ENCODE measurements at places on chromosomes 13 and 19.

GRCh38 chr13:72431981-72432682 lies 295.3 kb downstream of the MZT1 start:
- DNase-seq, result no peak

DNA sequence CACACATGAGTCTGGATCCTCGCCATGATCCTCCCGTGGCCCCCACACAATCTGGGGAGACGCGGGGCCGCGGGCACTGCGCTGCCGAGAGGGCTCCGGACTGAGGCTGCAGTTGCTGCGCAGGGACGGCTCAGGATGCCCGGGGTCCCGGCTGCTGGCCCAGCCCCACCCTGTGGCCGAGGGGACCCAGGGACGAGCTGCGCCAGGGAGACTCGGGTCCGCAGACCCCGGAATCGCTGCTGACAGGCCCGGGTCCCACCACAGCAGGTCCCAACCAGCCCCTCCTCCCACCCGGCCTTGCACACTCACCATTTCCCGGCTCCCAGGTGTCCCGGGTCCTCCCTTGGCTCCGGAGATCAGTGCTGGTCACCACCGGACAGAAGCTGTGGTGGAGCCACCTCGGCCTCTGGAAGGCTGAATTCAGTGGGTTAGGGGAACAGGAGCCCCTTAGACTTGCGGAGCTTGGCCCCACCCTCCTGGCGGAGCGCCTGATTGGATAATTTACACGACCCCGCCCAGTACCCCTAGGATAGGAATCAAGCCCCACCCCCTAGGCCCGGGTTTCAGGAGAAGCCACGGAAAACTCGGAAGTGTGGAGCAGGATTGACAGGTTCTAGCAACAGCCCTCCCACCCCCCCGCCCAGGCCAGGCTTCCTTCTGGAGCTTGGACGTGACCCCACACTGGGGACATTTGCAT lies 57.4 kb downstream of the ZNF44 start:
- DNase-seq, result no peak

GRCh38 chr13:33800646-33801186 lies 17.2 kb upstream of the RFC3 start:
- no peak for DNase-seq

- DNase-seq, result no peak
Observed at GRCh38 chr19:31112158-31112557, 237.1 kb downstream of the TSHZ3 start.

DNA sequence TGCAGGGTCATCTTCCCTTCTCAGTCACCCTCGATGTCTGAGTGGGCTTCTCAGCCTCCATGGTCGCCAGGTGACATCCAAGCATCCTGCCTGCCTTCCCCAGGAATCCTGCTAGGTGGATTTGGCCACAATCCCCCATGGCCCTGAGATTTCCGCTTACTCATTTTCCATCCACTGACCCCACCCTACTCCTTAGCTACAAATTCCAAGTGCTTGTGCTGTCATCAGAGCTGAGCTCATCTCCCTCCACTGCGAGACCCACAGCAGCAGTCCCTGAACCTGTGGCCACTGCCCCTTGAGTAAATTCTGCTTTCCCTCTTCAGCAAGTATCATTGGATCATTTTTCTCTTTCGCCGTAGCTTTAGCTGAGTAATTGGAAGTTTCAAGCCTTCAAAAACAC lies 90.5 kb upstream of the ANKRD10 start:
- no peak for DNase-seq

DNA sequence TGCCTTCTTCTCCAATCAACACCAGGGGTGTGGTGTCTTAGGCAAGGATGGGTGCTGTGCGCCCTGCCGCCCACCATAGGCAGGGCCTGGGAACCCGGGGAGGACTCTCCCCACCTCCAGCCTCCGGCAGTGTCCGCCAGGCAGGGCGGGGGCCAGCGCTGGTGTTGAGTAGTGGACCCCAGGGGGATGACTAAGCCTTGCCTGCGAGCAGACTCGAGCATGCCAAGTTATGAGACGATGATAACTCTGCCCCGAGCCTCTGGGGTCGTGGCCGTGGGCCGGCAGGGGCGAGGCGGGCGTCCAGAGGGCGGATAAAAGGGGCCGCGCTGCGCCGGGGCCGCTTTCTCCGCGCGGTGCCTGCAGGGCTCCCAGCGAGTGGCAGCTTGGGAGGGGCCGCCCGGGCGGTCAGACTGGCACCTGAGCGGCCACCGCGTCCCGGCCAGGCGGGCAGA lies at the start of gene MEDAG:
MEDAG (plus strand) TSS at position 340 of the 452 bp plus-strand sequence. CDS start 245 bp downstream, outside the sequence.
- DNase-seq, result no peak

DNA sequence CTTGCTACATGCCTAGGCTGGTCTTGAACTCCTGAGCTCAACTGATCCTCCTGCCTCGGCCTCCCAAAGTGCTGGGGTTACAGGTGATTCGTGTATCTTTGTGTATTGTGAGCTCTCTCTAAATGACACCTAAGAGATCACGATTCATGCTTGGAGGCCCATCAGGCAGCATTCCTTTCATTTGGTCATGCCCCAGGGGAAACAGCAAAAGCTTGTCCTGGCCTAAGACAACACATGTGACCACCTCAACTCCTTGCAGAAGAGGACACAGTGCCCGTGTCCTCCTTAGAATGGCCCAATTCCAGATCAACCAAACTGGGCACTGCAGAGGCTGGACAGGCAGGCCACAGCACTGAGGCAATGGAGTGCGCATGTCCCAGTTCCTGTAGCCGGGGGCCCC lies 32.5 kb downstream of the ZC3H4 start:
- no peak for DNase-seq

DNA sequence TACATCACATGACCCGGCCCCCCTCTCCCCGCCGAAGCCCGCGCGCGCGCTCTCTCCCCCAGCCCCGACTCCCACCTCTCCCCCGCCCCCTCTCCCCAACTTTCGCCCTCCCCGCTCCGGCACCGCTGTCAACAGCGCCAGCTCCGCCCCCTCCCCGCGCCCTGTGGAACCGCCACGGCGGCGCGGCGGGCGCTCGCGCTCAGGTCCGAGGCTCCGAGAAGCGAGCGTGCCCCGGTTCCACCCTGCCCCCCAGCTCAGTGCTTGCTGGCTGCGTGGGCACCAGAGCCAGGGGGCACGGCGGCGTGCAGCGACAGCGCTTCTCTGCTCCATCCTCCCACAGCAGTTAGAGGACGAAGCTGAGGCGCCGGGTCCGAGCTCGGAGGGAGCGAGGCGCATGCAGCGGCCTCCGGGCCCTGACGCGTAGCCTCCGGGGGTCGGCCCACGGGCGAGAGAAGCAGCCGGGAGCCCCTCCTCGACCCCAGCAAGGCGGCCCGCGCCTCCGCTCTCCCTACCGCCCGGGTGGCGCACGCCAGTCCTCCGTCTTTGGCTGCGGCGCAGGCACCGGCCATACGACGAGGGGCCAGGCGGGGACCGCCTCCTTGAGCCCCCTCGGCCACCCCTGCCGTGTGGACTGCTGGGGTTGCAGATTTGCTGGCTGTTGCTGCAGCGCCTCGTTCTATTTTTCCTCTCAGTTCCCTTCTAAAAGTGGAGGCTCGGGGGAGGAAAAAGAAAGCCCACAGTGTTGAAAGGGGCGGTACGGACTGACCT lies 109.5 kb downstream of the KCNRG start:
- peak; percentile 90 for DNase-seq

DNA sequence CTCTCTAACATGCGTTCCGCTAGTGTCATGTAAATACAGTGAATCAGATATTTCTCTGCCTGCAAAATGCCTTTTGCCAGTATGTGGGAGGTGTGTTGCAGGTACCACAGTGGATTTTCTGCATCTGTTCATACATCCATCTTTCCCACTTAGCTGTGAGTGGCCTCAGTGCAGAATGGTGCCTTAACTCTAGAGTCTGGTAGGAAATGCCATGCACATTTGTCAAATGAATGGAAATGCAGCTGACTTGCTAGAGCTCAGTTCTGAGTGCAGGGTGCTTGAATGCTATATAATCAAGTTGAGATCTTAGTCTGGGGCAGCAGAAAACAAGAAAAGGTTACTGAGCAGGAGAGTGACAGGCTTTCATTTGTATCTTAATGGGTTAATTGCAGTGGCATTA lies 68.2 kb downstream of the LRCH1 start:
- DNase-seq, result no peak

- peak; percentile 31 for DNase-seq
Observed at GRCh38 chr19:5340637-5341447, at the start of gene PTPRS. Gene PTPRS (minus strand): TSS chr19:5340812. CDS start chr19:5286140, 54,672 bp downstream.

- DNase-seq, result no peak
Observed at GRCh38 chr19:11261971-11262839, at the start of gene DOCK6. Gene DOCK6 (minus strand): TSS chr19:11262524. CDS start chr19:11262440, 84 bp downstream.

GRCh38 chr19:38402967-38403674 lies at the start of gene FAM98C:
Gene FAM98C (plus strand): TSS chr19:38403093. CDS start chr19:38403154, 61 bp downstream.
- peak; percentile 97 for DNase-seq

- no peak for DNase-seq
Observed at GRCh38 chr13:41994696-41995095, 33.8 kb upstream of the VWA8 start.

- no peak for DNase-seq
Observed at GRCh38 chr13:94249512-94249911, 230.0 kb downstream of the DCT start.

GRCh38 chr19:18865973-18866799 lies 29.8 kb downstream of the CERS1 start:
- peak; percentile 59 for DNase-seq

DNA sequence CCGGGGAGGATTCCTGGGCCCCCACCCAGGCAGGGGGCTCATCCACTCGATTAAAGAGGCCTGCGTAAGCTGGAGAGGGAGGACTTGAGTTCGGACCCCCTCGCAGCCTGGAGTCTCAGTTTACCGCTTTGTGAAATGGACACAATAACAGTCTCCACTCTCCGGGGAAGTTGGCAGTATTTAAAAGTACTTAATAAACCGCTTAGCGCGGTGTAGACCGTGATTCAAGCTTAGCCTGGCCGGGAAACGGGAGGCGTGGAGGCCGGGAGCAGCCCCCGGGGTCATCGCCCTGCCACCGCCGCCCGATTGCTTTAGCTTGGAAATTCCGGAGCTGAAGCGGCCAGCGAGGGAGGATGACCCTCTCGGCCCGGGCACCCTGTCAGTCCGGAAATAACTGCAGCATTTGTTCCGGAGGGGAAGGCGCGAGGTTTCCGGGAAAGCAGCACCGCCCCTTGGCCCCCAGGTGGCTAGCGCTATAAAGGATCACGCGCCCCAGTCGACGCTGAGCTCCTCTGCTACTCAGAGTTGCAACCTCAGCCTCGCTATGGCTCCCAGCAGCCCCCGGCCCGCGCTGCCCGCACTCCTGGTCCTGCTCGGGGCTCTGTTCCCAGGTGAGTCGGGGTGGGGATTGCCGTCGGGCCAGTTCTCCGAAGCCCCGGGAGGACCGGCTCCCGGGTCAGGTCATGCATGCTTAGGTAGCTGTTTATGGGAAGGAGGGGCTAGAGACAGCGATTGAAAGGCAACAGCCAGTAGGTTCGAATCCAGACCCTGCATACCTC lies at the start of gene ICAM1:
ICAM1 (plus strand) TSS at position 505 of the 779 bp plus-strand sequence; CDS start at position 545, 40 bp downstream.
- peak; percentile 66 for DNase-seq

GRCh38 chr13:71055644-71056043 lies 811.4 kb downstream of the DACH1 start:
- DNase-seq, result no peak

GRCh38 chr19:14090509-14091080 lies at the start of gene SAMD1:
Gene SAMD1 (minus strand): TSS chr19:14090751.
- DNase-seq, result peak; percentile 78

- no peak for DNase-seq
Observed at GRCh38 chr13:41995946-41996345, 35.0 kb upstream of the VWA8 start.

DNA sequence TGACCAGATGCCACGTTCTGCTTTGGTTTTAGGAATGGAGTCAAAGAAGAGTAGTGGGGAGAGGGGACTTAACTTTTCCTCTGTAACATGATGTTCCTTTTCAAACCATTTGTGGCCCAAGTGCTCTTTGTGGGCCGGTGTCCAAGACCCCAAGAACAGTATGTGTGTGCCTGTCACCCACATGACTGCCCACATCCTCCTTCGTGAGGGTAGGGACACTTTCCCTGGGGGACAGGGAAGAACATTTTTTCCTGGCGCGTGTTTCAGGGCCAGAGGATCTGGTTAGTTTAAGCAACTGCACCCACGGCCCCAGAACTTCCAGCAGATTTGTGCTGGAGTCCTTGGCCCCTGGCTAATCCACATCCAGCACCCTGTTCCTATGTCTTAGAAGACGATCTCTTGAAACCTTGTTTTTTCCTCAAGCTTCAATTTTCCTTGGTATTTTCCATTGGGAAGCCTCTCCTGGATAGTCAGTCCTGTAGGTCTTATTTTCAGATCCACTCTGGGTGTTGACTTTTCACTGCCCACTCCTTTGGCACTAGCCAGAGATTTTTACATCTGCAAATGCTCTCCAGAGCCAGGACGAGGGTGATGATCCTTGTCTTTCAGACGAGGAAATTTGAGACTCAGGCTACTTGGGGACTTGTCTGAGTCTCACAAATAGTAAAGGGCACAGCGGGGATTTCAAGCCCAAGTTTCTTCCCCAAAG lies 10.8 kb upstream of the CCDC97 start:
- DNase-seq, result no peak

- DNase-seq, result no peak
Observed at GRCh38 chr13:27147530-27148170, 24.0 kb downstream of the USP12 start.

- DNase-seq, result no peak
Observed at GRCh38 chr19:5129691-5130090, 160.8 kb downstream of the KDM4B start.

DNA sequence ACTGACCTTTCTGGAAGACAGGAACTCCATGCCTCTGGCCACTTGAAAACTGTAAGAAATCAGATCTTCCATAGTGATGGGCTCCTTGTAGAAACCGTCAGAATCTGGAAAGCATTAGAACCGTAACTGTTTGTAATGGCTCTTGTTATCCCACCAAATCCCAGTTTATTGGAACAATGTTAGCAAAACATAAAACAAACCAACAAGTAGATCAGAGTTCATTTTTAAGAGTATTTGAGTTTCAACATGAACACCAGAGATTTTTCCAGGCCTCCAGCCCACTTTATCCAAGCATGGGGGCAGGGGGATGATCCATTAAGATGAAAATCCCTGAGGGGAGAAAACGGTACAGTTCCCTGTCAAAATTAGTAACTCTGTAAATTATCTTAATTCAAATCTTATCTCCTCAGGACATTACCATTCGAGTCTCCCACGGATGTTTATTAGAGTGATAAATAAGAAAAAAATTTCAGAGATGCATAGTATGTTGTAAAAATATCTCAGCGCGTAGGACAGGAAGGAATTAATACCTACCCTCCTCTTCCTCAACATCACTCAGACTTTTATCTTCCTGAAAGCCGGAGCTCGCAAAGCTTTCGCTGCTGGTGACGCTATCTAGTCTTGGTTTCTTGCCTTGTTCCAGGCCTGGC lies 172.5 kb downstream of the FLT1 start:
- no peak for DNase-seq

GRCh38 chr19:48560095-48560530 lies 8.1 kb downstream of the SULT2B1 start:
- DNase-seq, result no peak
